ENCODE measurements at places on chromosomes 7 and 10.
A peak's percentile ranks its signal among the peaks of the same experiment; 100 is the strongest.

- peak; percentile 20 for DNase-seq
Observed at GRCh38 chr7:44145969-44146911, 5.1 kb upstream of the MYL7 start.

DNA sequence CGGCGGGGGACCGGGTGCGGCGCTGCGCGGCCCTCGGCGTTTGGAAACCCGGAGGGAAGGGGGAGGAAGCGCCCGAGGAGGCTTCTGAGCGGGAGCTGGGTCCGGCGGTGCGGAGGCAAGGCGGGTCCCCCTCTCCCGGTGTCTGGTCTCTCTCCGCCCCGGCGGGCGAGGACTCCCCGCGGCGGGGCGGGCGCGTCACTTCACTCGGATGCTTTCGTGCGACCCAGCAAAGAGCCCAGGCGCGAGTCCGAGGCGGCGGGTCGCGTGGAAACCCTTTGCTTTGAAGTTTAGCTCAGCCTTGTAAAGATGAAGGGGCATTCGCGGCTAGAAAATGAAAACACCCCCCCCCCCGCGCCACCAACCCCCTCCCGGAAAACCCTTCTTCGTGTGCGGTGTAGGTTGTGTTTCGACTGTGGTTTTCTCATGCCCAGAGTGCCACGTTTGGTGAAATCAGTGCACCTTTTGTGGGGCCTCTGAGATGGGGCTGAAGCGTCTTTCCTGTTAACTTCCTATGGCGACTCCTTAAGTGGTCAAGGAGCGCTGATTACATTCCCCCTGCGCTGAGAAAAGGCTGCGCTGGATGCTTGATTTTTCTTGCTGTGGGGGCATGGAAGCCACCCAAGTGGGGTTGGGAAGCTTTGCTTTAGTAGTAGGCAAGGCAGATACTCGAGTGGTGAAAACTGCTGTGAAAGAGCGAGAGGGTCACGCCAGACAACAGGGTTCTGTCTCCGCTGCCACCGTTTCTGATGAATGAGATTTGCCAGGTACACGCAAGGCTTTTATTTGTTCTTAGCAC lies 876 bp downstream of the GNAI1 start:
- no peak for DNase-seq

DNA sequence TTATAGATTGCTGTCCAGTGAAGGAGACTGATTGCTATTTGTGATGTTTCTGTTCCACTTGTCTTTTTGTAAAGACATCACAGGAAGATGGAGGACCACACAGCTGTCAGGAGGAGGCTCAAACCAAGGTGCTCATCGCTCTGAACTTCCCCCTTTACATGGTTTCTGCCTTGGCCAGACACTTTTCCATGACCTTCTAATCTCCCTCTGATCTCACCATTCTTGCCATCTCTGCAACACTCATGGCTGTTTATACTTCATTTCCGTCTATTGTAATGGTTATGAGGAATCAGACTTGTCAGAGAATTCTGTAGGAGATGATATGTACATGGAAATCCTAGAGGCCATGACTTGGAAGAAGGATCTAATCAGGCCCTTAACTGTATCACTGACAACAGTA lies 1.7 kb upstream of the TAS2R5 start:
- DNase-seq: no peak

- DNase-seq: no peak
Observed at GRCh38 chr10:113443141-113443925, 109.5 kb upstream of the HABP2 start.

DNA sequence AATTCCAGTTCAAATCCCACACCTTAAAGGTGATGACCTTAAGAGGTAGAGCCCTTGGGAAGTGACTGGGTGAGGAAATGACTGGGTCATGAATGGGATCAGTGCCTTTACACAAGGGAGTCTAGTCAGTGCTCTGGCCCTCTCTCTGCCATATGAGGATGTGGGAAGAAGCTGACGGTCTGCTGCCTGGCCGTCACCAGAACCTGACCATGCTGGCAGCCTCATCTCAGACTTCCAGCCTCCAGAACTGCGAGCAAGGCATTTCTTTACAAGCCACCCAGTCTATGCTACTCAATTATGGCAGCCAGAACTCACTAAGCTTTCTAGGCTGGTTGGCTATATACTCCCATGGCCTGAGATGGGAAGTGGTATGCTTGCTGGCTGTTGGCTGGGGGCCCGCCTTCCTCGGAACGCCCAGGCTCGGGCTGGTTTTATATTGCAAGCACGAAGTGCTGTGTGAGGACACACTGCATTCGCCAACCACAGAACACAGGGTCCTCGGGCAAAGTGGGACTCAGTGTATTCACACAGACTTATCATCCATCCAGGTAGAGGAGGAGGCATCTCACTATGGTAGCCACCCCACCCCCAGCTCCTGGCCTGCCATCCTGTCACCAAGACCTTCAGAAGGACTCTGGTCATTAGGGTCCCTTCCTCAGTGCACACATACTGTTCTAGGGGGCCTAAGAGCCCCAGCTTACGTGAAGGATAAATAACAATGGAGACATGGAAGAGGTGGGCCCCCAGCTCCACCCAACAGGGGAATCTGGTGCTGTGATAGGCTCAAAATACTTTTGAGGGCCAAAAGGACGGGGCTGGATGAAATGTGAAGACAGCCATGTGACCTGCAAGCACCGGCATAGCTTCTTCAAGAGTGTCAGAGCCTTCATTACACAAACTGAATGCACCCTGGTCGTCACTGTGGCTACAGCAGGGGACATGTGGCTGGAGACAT lies 49.0 kb downstream of the ZRANB1 start:
- DNase-seq: no peak

DNA sequence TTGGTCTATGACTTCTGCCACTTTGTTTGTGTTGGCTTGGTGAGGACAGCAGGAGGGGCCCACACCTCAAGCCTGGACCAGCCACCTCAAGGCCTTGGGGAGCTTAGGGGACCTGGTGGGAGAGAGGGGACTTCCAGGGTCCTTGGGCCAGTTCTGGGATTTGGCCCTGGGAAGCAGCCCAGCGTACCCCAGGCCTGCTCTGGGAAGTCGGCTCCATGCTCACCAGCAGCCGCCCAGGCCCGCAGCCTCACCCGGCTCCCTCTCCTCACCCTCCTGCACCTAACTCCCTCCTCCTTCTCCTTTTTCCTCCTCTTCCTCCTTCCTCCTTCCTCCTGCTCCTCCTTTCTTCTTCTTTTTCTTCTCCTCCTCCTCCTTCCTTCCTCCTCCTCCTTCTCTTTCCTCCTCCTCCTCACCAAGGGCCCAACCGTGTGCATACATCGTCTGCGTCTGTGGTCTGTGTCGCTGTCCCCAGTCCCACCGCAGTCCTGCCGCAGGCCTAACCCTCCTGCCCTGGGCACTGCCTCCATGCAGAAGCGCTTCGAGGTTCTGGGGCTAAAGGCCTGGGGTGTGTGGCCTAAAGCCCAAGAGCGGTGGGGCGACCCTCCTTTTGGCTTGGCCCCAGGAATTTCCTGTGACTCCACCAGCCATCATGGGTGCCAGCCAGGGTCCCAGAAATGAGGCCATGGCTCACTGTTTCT lies 5.3 kb downstream of the EN2 start:
- DNase-seq: no peak

- DNase-seq: no peak
Observed at GRCh38 chr10:95767884-95768556, 12.1 kb downstream of the ENTPD1 start.

DNA sequence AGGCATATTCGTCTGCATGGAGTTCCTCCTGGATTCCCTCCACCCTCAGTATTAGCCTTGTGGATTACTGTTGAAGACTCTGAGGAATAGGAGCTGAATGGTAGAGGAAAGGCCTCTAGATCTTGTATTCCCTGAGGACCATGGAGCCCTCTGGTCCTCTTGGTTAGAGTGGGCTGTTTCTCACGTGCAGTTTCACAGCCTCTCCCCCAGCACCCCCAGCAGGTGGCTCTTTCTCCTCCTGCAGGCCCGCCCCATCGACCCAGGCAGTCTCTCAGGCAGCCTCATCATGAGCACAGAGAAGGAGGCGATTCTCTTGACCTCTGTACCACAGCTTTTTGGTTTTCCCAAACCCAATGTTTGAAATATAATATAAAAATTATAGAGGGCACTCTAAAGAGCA lies 102.0 kb downstream of the WNT2 start:
- no peak for DNase-seq

DNA sequence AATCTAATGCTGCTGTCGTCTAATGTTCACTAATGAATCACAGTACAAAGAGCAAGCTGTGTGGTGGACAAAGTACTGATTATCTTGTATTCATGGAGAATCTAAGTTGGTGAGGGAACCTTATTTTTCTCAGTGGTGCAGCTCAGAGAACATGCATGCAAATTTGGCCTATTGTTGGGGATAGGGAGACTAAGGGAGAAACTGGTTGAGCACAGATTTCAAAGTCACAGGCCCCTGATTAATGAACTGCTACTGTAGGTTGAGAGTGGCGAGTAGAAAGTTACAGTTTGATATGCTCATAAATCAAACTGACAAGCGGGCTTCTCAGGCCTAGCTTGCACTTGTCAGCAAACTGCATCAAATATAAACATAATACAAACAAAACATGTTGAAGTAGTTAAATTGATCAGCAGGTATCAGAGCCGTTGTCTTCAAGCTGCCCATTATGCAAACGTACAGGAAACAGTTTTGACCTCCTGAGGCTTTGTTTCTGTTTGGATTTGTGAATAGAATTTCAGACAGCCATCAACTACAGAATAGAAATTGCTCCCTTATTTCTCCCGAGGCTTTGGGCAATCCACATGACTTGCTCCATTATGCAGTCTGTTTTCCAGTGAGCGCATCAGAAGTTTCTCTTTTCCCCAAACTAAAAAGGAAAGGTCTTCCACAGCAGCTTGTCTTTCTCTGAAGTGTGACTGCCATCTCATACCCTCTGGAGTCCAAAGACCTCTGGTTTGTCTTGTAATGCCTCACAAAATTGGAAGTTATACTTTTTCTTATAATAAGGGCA lies 215.8 kb downstream of the FOXP2 start:
- DNase-seq: no peak

GRCh38 chr10:83934641-83935338 lies 204.5 kb upstream of the GHITM start:
- no peak for DNase-seq

All from NCI-H460 (cell line).